ENCODE measurements at places on chromosomes 5 and 9.

DNA sequence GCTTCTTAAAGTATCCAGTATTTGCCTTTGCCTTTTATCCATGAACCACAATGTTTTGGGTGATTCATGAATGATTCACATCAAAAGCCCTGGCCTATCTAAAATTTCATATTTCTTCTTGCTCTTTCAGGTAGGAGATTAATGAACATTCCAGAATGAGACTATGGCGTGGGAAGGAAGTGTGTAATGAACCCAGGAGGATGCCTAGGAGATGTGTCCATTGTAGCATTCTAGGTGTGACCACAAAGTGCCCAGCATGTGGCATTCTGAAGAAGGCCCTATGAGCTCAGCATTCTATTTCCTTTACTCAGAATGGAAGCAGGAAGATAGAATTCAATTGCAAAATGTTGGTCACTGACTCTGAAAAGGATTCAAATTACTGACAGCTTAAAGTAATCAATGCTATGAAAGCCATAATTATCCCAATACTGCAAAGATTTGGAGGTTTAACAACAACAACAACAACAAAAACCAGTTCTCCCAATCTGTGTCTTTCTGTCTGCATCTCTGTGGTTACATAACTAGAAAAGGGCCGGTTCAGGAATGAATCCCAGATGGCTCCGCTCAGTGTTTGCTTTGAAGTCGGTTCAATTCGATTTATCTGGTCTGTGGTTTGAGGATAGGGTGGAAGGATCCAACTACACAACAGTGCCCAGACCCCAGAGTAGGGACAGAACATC, 126.7 kb downstream of the FOXD1 start:
- peak; percentile 74 for DNase-seq

GRCh38 chr9:117409321-117409720, 5.5 kb downstream of the ASTN2 start:
- no peak for DNase-seq

- DNase-seq, result peak; percentile 44
Observed at GRCh38 chr5:1555011-1555807, 31.4 kb upstream of the LPCAT1 start.

- no peak for DNase-seq
Observed at GRCh38 chr5:142364251-142365145, 39.7 kb upstream of the SPRY4 start.

DNA sequence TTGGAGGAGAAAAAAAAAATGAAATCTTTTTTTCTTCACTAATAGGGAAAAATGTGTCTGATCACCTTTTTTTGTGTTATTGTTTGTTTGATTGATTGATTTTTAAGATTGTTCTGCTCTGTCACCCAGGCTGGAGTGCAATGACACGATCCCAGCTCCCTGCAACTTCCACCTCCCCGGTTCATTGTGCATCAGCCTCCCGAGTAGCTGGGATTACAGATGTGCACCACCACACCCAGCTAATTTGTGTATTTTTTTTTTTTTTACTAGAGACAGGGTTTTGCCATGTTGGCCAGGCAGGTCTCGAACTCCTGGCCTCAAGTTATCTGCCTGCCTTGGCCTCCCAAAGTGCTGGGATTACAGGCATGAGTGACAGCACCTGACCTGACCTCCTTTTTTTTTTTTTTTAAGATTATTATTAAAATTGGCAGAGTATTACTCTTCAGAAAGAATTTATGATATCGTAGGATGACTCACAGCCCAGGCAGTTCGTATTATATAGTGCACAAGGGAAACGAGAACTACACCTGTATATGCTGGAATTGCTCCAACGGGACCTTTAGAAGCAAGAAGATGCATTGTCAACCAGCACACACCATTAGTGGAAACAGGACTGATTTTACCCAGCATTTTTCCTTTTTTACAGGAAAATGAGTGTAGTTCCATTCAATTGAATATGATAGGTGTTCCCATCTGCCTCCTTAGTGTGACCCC, 27.7 kb downstream of the FUBP3 start:
- DNase-seq, result no peak

GRCh38 chr5:154369682-154370081, 76.1 kb upstream of the SAP30L start:
- DNase-seq, result no peak

GRCh38 chr9:13070612-13071595, 208.6 kb downstream of the MPDZ start:
- DNase-seq, result no peak

GRCh38 chr9:71607461-71607881, 160.8 kb downstream of the CEMIP2 start:
- no peak for DNase-seq

DNA sequence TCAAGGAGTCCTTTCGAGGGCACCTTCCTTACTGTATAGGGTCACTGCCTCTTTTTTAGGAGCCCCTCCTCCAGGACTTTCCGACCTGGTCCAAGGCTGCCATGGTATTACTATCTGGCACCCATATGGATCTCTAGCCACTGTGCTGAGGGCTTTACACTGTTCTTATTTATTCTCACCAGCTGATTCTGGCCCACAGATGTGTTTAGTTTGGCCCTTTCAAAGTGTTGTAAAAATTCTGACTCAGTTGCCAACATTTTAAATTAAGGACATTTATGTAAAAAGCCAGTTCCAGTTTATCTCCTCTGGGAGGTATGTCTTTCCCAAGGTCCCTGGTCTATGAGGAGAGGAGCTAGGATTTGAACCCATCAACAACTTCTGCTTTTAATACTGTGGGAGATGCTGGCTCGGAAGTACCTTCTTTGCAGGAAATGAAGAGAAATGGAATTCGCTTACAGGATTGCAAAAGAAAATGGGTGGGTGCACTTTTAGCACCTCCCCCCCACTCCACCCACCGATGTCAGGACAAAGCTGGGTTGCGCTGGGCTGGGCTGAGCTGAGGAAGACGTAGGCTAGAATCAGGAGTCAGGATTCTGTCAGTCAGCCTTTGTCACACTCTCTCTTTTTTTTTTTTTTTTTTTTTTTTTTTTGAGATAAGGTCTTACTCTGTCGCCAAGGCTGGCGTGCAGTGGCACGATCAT, 7.8 kb downstream of the JADE2 start:
- DNase-seq, result no peak

DNA sequence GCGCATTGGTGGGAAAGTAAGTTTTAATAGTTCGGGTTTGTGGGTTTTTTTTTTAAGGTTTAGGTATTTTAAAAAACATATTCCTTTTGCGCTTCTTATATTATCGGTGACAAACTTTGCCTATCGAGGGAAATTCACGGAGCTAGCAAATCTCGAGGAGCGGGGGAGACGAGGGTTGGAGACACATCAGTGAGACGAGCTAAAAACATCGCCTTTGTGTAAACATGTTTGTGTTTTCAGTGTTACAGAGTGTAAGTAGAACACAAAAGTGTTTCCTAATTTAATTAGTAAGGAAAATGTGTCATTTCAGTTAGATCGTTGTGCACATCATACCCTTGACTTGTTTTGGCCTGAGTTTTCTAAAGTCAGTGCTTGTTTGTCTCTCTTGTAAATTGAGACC, 945 bp downstream of the BTF3 start:
- no peak for DNase-seq

DNA sequence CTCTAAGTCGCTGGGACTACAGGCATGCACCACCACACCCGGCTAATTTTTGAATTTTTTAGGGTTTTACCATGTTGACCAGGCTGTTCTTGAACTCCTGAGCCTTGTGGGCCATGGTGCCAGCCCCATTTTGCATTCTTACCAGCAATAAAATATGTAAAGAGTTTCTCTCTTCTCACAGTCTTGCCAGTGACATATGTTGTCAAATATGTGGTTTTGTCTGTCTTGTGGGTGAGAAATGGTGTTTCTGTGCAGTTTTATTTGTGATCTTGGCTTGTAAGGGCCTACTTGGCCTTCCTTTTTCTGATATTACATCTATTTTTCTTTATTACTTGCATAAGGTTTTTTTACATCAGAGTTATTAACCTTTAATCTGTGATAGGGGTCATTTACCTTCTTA, 47.1 kb downstream of the SPIN1 start:
- DNase-seq, result no peak

DNA sequence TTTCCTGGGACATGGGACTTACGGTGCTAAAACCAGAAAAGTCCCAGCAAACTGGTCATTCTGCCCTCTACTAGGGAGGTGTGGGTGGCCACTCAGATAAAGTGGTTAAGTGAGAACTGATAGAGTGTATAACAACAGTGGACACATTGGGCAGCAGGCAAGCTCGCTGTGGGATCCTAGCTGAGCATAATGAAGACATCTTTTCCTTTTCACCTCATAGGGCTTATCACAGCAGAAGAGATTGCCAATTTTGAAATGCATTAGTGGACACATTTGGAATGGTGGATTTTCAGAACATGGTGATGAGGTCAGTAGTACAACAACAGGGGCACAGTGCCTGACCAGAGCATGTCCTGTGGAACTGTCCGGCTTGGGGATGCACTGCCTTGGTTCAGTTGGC, 477.1 kb upstream of the KIF2A start:
- no peak for DNase-seq

GRCh38 chr5:13780081-13780480, 164.4 kb downstream of the DNAH5 start:
- no peak for DNase-seq

DNA sequence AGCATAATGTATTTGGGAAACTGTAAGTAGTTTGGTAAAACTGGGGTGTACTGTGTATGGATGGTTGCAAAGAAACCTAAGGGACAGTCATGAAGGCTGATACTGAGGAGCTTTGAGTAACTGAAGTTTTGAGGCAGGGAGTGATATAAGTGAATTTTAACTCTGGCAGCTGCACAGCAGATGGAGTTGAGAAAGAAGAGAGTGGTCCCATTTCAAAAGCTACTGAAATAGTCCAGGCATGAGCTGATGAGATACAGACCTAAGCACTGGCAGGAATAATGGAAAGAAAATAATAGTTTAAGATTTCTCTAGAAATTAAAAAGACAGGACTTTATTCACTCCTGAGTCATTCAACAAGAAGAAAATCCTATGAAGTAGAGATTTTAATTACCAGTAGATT, 232.0 kb downstream of the CHSY3 start:
- no peak for DNase-seq

- peak; percentile 20 for DNase-seq
Observed at GRCh38 chr5:89878140-89879132, 531.1 kb downstream of the CETN3 start.

GRCh38 chr9:93085676-93086075, 10.3 kb upstream of the CARD19 start:
- no peak for DNase-seq

GRCh38 chr5:74173241-74173640, 467.3 kb downstream of the ENC1 start:
- no peak for DNase-seq

DNA sequence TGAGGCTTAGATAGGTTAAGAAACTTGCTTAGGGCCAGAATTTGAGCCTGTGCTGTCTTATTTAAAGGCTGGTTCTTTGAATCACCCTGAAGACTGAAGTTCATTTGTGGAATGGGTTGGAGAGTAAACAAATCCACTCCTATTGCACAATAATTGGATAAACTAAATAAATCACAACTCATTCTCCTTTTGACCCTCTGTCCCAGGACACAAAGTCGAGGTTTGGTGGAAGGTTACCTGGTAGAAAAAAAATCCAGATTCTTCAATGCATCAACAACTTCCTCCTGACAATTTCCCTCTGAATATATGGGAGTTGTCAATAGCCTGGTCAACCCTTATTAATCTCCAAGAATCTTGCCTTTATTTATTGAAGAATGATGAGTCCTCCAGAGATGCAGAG, 28.9 kb downstream of the TBC1D2 start:
- DNase-seq, result no peak

All from GM04504 (cell line).